ENCODE measurements at places on chromosomes 5 and 9.
A peak's percentile ranks its signal among the peaks of the same experiment; 100 is the strongest.

- peak; percentile 46 for DNase-seq
Measured at GRCh38 chr5:81787474-81788242, 36.8 kb upstream of the SSBP2 start.

DNA sequence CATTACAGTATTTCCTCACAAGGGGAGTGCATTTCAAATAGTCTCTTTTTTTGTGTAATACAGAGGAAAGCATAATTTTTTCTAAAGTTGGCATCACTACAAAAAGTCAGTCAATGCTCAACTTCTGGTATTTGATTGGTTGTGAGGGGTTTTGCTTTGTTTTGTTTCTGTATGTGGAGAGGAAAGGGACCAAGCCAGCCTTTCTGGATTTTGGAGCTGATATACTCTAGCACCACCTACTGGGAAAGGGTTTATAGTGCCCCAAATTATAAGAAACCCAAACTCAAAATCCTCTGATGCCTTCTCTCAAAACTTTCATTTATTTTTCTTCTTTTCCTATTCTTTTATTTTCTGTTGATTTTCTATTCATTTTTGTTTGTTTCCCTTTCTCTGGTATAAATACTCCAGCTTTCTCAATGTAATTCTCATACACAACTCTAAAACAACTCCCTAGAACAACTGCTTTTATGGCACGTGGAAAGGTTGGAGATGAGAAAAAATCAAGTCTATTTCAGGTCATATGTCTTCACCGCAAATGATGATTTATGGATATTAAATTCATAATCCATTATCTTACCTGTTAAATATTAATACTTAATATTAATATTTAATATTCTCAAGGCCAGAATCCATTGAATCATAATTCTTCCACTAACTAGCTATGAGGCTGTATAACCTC is 69.5 kb upstream of the ANXA1 start:
- DNase-seq, result peak; percentile 47

GRCh38 chr9:99782962-99783718 is 38.5 kb upstream of the NR4A3 start:
- DNase-seq, result no peak

DNA sequence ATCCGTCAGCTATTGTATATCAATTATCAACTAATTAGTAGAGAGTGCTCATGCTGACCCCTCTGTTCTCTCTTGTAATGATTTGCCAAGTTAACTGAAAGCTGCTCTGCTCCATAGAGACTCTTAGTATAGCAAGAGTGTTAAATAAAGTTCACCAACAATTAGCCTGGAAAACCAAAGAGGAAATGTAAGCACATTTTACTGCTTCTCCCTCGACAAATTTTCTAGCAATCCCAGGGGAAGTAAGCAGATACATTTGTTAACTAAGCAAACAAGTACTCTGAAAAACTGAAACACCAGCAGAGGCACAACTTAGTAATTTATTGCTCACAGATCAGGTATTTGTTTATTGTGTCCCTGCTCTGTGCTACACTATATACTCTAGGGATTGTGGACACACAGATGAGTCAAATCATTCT is 162.2 kb downstream of the GLIS3 start:
- peak; percentile 84 for DNase-seq

DNA sequence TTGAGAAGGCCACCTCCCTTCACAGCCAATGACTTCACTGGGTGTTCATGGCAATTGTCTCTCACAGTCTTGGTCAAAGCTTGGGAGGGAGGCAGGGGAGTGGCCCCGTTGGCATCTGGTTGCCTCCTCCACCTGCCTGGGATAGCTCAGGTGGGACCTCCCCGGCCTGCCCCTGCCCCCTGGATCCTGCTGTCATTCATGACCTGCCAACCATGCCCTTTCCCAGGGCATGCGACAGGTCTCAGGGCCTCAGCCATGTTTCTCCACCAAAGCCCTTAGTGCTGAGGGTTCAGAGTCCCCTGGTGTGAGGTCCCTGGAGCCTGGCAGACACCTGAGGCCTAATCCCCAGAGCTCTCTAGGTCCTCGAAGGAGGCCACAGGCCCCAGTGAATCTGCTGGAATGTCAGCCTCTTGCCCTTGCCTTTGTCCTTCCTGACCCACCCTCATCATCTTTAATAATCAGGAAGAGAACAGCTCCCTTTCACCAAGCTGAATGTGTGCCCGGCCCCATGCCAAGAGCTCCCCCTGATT is 5.6 kb downstream of the DAB2IP start:
- no peak for DNase-seq

DNA sequence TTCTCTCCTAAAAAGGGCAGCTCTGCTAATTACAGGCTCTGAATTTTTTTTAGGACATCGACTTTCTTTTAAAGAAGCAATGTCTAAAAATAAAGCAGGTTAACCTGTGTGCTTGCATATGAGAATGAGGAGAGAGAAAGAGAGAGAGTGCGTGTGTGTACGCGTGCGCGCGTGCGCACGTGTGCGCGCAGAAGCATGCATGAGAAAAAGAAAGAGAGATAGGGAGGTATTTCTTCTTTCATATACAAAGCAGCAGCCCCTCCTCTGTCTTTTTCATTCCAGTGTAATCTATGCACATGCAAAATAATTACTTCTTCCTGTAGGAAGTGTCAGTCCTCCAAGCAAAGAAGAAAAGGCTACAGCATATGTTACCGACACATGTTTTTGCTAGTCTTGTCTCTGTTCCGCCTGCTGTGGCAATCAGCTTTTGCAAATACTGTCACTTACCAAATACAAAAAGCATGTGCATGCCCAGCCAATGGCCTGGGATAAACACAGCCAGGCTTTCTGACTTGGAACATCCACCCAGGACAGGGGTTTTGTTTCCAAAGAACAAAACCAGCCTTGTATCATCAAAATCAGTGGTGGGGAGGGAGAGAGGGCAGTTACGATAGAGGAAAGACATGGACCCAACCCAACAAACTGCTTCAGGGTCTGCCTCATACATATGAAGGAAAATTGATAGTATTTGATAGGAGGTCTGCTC is 252.3 kb upstream of the SLC24A2 start:
- DNase-seq, result no peak

- DNase-seq, result no peak
Measured at GRCh38 chr9:96498796-96499195, 48.8 kb downstream of the HABP4 start.

DNA sequence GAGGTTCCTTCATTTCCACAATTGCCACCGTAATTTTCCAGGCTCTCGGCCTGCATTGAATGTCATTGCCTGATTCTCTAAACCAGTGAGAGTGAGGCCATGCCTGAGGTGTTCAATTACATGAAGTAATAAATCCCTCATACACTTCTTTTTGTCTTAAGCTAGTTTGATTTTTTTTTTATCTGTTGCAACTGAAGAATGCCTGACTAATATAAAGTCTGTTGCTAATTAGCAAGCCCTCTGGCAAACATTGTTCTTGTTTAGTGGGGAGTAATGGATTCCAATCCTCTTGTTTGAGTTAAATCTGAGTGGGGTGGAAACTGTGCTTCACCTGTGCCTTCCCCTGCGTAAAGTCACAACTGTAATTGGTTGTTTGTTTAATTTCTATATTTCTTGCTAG is 338.1 kb upstream of the ATP10B start:
- DNase-seq, result no peak

DNA sequence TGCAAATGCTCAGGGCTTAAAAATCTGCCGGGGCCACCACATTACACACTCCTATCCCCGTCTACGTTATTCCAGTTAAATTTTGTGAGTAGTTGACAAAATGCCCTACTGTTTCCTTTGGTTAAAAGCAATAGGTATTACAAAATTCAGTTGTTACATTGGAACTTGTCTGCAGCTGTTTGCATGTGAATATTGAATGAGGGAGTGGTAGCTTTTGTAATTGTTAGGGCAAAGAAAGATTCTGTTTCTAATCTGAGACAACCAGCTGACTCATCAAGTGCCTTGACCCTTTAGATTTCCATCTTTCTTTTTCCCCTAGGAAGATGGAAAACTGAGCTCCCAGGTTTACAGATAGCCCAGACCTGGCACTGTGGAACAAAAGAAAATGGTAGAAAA is 30.2 kb downstream of the MAML1 start:
- peak; percentile 64 for DNase-seq

GRCh38 chr9:108865037-108865436 is 3.0 kb downstream of the ACTL7A start:
- peak; percentile 13 for DNase-seq

DNA sequence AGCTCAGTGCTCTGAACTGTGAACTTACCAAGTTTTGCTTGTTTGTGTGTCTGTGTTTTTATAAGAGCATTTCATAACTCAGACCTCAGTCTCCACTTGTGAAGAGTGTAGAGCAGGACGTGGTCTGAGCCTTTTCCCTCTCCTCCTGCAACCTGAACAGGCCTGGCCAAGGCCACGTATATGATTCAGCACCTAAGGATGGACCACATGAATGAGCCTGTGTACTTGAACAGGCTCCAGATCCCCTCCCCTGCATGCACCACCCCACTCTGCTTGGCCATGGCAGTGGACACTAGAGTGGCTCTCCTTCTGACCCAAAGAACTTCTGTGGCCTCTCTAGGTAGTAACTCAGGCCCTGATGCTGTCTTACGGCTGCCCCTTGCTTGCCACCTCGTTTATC is 125.9 kb upstream of the FSTL4 start:
- no peak for DNase-seq

DNA sequence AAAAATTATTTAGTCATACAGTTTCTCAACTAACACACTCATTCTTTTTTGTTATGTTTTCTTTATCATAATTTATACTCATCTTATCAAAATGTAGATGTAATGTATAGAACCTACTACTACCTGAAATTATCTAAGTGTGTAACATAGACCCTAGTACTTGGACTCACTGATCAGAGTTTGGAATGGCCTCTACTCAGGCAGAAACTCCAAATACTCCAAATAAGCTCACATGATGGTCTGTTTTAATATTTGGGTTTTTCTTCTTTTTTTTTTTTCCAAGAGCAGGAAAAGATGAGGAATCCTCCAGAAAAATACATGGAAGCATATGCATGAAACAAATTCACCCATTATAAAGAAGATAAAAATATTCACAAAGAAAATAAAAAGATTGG is 126.3 kb downstream of the PDE4D start:
- DNase-seq, result no peak

- DNase-seq, result no peak
Measured at GRCh38 chr9:26657958-26658357, 234.6 kb downstream of the CAAP1 start.

DNA sequence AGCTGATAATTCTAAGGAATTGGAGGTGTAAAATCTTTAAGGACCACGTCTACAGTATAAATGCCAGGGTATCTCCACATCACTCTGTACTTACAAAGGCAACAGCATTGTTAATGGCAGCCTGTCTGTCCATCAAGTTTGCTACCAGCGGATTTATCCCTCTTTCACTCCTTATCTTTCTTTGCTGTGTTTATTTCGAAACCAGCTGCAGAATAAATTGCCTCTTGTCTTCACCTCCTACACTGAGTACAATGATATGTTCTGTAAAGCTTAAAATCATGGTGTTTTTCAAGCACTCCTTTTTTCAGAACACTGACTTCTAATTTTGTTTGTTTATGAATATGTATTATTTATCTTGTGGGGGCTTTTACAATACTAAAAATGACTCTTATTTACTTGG is 1088.1 kb downstream of the NR2F1-AS1 start:
- no peak for DNase-seq

GRCh38 chr9:96654450-96655197 is 493 bp downstream of the PRXL2C start:
- peak; percentile 80 for DNase-seq

GRCh38 chr5:87877023-87877422 is 391.6 kb downstream of the TMEM161B start:
- no peak for DNase-seq

- no peak for DNase-seq
Measured at GRCh38 chr9:76827296-76828080, 63.2 kb downstream of the PCA3 start.

DNA sequence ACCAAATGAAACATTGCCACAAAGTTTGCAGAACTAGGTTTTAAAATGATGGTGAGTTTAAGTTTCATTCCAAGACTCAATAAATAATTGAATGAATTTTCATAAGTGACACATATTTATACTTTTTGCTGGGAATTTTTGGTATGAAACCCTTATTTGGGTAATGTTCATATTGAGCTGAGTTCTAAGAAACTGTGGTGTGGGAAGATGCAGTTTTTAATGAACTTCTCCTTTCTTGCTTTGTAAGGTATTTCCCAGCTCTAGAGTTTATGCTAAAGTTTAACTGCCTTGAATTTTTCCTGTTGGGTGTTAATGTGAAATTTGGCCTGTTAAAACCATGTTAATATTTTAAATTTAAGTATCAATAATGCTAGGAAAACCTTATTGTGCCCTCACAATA is 15.1 kb downstream of the RABGAP1 start:
- no peak for DNase-seq

GRCh38 chr5:52041842-52042241 is 658.6 kb downstream of the ISL1 start:
- no peak for DNase-seq

DNA sequence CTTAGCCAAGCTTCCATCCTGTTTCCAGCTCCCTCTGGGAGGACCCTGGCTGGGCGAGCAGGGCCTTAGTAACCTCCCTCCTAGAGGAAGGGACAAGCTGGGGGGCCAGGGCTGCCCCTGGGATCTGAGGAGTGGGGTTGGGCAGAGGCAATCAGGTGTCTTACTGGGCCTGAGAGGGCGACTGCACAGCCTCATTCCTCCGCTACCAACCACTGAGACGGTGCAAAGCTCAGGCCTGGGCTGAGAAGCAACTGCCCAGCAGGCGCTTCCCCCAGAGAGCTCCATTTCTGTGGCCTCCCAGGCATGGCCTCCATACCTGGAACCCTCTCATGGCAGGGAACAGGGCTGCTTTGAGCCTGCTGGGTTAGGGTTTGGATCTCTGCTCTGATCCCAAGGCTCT is 18.8 kb upstream of the GFPT2 start:
- DNase-seq, result no peak

GRCh38 chr5:81428861-81429260 is 34.9 kb upstream of the ACOT12 start:
- peak; percentile 29 for DNase-seq

GRCh38 chr9:92589923-92590322 is 54.1 kb upstream of the ECM2 start:
- DNase-seq, result no peak

DNA sequence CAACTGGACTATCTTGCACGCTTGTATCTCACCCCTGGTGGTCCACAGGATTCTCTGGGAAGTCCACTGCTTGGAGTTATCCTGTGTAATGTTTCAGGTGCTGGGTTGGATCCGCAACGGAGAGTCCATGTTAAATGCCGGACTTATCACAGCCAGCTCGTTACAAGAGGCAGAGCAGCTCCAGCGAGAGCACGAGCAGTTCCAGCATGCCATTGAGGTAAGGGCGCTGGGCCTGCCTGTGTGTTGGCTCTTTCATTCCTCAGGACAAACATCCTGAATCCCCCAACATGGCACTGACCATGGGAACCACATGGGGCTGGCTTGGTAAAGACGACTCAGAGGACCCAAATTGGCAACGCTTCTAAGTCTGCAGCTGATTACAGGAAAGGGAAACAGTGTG is 214.8 kb upstream of the OTULINL start:
- no peak for DNase-seq

DNA sequence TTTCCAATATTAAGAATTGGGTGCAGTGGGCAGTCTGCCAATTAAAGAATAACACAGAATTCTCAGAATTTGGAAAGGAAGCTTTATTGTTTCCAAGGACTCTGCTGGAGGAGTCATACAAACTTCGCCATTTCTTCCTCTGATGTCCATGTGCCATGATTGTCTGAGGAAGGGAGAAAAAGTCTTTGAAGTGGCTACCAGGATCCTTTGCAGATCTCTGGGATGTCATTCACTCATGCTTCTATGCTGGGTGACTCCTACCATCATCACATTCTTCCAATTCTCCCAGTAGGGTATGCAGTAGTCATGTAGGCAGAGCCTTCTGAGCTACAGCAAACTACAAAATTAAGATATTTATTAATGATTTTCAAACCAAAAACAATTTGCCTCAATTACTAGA is 3.2 kb upstream of the SMAD5 start:
- no peak for DNase-seq
